ENCODE measurements at places on chromosomes 5 and 9.

- DNase-seq, result no peak
Measured at GRCh38 chr5:89071101-89071940, 188.3 kb upstream of the MEF2C start.

DNA sequence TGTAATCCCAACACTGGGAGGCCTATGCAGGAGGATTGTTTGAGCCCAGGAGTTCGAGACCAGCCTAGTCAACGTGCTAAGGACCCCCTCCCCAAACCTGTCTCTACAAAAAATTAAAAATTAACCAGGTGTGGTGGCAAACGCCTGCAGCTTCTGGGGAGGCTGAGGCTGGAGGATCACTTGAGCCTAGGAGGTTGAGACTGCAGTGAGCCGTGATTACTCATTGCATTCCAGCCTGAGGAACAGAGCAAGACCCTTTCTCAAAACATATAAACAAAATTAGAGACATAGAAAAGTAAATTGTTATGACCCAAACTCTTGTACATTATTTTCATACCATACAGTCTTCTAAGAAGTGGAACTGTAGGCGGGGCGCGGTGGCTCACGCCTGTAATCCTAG lies 1.1 kb downstream of the GPR107 start:
- DNase-seq, result no peak

- no peak for DNase-seq
Measured at GRCh38 chr5:96834016-96834415, 26.3 kb upstream of the ERAP1 start.

GRCh38 chr5:34599471-34600117 lies 56.5 kb upstream of the RAI14 start:
- no peak for DNase-seq

DNA sequence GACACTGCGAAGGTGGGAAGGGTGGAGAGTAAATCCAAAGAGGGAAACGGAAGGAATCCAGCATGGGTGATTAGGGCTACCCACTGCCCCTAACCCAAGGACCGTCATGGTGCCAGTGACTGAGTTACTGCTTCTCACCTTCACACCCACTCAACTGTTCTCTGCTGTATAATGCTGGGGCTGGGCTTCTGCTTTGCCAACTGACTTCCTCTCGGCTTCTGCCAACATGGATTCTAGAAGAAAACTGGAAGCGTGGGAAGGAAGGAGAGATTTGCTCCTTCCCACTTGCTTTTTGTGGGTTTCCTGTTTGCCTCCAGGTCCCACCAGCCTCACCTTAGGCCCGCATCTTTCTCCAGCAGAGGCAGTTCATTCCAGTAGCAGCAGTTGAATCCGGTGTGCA lies 153.5 kb upstream of the RAI14 start:
- no peak for DNase-seq

GRCh38 chr5:152288917-152289595 lies 116.0 kb downstream of the NMUR2 start:
- DNase-seq, result no peak

DNA sequence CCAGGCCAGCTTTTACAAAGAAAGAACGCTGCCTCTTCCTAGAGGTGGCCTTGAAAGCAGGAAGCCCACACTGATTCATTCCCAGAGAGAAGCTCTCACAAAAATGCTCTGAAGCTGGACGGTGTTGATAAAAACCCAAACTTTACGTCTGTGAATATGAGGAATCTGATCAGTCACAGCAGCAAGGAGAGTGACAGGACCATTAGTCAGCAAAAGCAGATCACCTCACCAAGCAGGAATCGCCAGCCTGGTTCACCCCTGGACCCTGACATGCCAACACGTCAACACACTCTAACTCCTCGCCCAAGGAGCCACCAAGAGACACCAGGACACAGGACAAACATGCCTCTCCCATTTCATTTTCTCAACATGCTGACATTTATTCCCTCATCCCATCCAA lies 70.6 kb upstream of the ZNF622 start:
- no peak for DNase-seq

GRCh38 chr5:140806834-140807775 lies at the start of gene PCDHA4:
Gene PCDHA4, plus strand, starts transcription at chr5:140807068.
- DNase-seq, result no peak

DNA sequence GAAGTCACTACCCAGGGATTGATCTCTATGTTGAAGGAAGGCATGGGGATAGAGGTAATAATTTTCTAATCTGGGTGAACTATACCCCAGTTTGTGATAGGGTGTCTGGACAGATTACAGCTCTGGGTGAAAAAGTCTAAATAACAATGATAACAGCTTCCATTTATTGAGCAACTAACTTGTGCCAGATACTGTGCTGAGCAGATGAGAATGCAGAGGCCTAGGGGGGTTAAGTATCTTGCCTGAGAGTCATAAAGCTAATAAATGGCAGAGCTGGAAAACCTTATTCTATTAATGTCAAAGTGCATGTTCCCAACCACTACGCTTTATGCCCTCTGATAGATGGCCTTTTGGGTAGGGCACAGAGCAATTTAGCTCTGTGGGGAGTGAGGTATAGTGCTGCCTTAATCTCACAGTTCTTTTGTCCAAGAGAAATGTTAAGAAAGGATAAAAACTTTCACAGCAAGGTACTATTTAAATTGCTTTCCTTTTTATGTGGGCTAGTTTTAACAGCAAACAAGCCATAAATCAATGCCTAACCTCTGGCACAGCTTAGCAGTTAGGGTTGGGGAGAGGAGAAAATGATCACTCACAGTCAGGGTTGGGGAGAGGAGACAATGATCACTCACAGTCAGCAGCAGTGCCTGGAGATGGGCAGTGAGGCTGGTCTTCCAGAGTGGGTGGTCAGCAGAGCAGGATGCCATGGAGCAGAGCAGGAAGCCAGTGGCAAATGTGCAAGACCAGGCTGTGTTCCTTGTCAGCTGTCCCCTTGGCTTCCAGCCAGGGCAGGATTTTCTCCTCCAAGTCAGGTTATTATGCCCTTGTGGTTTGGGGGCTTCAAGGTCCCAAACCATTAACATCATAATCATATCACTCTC lies 187.0 kb downstream of the CARTPT start:
- DNase-seq, result no peak

GRCh38 chr5:142184988-142185387 lies 76.4 kb downstream of the NDFIP1 start:
- DNase-seq, result no peak

- no peak for DNase-seq
Measured at GRCh38 chr9:98248737-98249474, 6.5 kb downstream of the TBC1D2 start.

- DNase-seq, result no peak
Measured at GRCh38 chr9:98465799-98466198, 210.3 kb upstream of the TBC1D2 start.

GRCh38 chr9:23088932-23089364 lies 642.3 kb downstream of the DMRTA1 start:
- no peak for DNase-seq

DNA sequence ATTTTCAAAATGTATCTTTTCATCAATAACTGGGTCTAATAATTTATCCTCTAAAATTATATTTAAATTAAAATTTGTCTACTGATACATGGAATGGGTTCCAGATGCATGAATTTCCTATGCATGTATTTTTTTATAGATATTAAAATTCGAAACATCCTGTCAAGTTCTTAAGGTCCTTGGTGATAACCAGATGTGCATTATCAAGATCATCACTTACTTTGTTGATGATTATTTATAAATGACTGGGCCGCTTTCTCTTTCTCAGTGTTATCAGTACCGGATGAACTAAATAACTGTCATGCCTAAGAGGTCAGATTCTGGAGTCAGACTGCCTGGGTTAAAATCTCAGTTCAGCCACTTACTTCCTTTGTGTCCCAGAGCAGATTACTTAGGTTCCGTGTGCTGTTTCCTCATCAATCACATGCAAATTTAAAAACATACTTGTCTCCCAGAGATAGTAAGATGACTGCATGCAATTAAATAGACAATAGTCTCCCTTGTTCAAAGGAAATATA lies 124.3 kb downstream of the TEX10 start:
- DNase-seq, result no peak

DNA sequence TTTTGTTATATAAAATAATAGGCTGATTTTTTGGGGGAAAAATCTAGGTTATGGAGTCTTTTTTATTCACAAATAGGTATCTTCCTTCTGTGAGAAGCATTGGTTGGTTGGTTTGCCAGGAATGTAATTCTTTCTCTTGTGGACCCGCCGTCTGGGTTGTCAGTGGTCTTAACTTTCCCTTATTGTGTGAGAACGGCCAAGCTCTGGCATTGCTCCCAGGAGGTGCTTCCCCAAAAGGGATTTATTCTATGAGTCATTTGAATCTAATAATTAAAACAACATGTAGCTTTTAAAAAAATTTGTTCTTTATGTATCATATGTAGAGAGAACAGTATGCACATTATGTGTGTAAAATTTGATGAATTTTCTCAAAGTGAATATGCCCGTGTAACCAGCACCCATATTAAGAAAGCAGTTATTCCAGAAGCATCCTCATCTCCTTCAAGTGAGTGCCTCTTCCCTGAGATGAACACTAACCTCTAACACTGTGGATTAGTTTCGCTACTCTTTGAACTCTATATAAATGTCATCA lies 114.4 kb downstream of the MAST4 start:
- no peak for DNase-seq

DNA sequence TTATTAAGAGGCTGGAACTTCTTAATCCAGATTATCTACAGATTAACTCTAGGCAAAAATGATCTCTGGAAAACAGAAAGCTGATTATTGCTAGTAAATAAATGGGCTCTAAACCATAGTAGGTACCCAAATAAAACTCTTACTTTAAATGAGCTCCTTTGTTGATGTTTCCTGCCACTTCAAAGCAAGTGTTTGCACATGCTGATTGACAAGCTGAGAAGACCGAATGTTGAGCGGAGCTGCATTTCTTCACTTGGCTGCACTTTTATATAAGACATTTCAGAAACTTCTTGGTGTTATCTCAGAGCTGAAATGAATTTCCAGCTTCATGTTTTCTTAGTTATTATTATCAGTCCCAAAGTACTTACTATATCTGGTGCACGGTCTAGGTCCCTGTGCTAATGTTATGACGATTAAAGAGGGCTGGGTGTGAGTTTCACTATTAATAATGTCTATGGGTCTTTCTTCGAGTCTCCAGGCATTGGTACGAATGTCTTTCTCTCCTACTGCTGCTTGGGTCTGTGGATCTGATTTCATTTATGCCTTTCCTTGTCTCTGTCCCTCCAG lies 58.6 kb upstream of the CTXN3 start:
- DNase-seq, result no peak

- no peak for DNase-seq
Measured at GRCh38 chr5:40396317-40396716, 283.4 kb upstream of the PTGER4 start.

- no peak for DNase-seq
Measured at GRCh38 chr5:56155992-56156584, 77.0 kb downstream of the ANKRD55 start.

DNA sequence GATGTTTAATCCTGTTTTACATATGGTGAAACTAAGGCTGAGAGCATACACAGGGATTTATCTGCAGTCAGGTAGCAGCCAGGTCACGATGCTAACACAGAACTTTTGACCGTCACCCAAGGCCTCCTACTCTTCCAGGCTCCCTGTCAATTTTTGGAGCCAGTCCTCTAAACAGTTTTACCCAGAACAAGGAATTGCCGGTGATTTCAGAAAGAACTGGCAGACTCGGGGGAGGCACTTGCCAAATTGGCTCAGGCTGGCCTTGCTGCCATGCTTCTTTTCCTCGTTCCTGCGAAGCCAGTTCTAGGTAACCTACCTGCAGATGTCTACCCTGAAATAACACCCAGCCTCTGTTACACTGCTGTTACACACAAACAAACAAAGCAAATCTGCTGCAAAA lies 21.2 kb downstream of the GRIA1 start:
- DNase-seq, result no peak

GRCh38 chr9:37986771-37987258 lies 82.2 kb downstream of the SHB start:
- no peak for DNase-seq

DNA sequence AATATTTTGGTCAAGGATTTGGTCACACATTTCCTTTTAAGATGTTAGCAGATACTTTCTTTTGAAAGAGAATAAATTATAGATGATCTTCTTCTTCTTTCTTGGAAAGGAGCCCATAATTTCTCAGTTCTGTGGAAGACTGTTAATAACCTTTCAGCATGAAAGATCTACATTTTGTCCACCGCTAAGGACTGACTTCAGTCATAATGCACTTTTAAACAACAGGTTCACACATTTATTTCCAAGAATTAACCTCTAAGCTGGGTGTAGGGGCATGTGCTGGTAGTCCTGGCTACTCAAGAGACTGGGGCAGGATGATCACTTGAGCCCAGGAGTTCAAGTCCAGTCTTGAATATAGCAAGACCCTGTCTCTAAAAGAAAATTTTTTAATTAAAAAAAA lies 93.0 kb downstream of the PRKACG start:
- no peak for DNase-seq

GRCh38 chr9:93549611-93550010 lies 26.8 kb upstream of the PHF2 start:
- no peak for DNase-seq

DNA sequence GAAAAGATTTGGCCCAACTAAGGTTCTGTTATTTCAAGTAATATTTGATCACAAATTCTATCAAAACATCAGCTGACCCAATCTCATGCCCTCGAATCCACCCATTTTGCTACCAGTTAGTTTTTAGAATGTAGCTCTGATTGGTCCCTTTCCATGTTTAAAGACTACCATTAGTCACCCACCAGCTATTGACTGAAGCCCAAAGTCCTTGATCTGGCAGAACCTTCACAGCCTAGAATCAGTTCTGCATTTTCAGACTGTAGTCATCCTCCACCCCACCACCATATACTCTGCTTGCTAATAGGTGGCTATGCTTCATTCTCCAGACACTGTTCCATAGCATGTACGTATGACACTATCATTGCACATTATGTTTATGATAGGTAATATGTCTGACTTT lies 182.2 kb upstream of the TARS1 start:
- DNase-seq, result no peak

GRCh38 chr5:101626572-101626971 lies 669.5 kb downstream of the SLCO4C1 start:
- no peak for DNase-seq

DNA sequence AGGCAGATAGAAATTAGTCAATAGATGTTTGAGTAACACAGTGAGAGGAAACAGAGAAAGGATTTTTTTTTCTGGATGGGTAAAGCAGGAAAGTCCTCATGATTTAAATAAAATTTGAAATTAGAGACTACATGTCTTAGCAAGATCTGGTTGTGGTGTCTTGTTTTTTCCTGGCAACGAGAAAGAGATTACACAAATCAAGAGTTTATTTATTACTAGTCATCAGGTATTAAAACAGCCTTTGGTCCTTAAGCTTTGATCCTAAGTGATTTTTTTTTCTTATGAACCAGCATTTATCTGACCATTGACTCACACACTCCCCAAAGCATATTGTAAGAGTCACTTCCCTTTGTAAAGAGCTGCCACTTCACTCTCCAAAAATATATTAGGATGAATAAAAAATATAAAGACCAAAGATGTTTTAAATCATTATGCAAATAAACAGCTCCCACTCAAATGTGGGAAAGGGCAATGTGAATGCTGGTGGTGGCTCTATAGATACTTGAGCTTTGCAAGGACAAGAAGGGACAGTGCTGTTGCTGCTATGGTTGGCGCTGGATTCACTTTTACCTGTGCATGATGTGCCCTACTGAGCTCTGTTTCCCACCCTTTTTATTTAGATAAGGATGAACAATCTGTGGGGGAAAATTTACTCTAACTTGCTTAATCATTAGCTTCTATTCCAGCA lies 1726.5 kb downstream of the MAT2B start:
- DNase-seq, result no peak
